Stimulated activated CD8-positive, alpha-beta memory T cell treated with anti-CD3 and anti-CD28 coated beads, Interleukin-2, amount 100 ng/mL, for 1 hour (primary cell): ENCODE measurements at places on chromosomes 4 and X.

DNA sequence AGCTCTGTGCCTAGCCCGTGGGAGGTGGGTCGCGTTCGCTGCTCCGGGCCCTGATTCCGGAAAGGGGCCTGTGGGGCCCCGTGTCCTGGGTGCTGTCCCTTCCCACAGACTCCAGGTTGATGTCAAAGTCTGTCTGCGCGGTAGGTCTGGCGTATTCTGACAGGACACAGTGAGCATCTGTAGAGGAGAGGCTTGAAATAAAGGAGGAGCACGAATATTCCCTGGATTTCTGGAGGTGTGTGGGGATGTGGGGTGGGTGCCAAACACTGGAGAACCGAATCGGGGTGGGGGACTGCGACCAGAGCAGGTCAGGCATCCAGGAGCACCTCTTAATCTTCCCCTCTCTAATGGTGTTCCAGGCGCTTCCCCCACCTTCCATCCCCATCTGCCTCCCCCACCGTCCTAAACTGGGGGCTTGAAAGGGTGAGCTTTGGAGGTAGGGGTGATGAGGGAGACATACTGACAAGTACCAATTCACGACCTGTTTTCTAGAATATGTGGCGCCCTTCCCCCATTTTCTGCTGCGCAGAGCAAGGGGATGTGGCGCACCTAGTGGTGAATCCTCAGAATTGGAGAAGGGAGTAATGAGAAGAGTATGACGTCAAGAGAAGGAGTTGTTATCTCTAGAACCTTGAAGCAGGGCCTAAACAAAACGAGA lies 877 bp downstream of the GPRASP1 start:
- DNase-seq: no peak

GRCh38 chrX:68939868-68940267 lies 111.0 kb downstream of the EFNB1 start:
- DNase-seq: no peak

GRCh38 chr4:75584067-75584466 lies 28.2 kb downstream of the ODAPH start:
- no peak for DNase-seq

GRCh38 chrX:37350034-37350365 lies 836 bp downstream of the PRRG1 start:
- no peak for DNase-seq

DNA sequence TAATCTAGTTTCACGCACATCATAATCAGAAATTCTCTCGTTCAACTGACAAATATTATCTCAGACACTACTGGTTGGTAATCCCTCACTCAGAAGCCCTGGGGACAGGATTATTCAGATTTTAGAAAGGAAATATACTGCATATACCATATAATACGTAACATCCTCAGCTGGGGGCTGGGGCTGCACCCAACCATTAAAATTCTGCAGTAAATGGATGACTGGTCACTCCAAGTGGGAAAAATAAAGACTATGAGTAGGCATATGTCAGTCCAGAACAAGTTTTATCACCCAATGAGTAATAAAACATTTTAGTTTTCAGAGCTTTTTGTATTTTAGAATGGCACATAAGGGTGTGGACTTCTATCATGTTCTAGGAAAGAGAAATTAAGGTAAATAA lies 121.7 kb upstream of the MAP3K15 start:
- DNase-seq: no peak

- no peak for DNase-seq
These were observed 75.0 kb upstream of the SORBS2 start for GRCh38 chr4:185886832-185887524.

DNA sequence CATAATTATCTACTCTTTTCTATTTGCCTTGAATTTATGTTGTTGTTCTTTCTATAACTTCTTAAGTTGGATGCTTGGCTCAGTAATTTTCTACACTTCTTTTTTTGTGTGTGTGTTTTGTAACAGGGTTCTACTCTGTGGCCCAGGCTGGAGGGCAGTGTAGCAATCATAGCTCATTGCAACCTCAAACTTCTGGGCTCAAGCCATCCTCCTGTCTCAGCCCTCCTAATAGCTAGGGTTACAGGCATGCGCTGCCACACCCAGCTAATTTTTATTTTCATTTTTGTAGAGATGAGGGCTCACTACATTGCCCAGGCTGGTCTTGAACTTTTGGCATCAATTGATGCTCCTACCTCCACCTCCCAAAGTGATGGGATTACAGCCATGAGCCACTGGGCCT lies 20.7 kb upstream of the UCHL1 start:
- DNase-seq: no peak

- DNase-seq: no peak
These were observed 171.3 kb downstream of the SNCA start for GRCh38 chr4:89665662-89666061.

DNA sequence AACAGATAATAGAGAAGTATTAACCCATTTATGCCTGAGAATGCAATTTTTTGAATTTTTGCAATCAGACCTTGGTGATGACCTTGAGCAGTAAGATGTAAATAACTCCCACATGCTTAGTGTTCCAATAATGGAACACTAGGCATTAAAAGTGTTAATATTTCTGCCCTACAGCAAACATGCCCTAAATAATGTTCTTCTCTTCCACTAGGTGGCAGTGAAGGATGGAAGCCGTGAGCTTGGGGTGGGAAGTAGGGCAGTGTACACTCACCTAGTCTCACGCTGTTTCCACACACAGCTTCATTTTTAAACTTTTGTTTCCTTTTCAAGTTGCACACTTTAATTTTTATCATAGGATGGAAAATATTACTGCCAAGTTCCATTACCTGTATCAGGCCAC lies 613.1 kb upstream of the HS3ST1 start:
- DNase-seq: no peak
